ENCODE measurements at places on chromosomes 4 and X.
A peak's percentile ranks its signal among the peaks of the same experiment; 100 is the strongest.

- DNase-seq, result no peak
Observed at GRCh38 chr4:54493862-54494261, 163.9 kb upstream of the KIT start.

- no peak for DNase-seq
Observed at GRCh38 chr4:54661686-54662085, 3.9 kb downstream of the KIT start.

GRCh38 chr4:146255874-146256273 lies 41.5 kb downstream of the REELD1 start:
- no peak for DNase-seq

GRCh38 chr4:31193521-31193920 lies 473.4 kb downstream of the PCDH7 start:
- DNase-seq, result peak; percentile 20

- peak; percentile 54 for DNase-seq
Observed at GRCh38 chrX:9995855-9996339, 28.7 kb downstream of the CLDN34 start.

DNA sequence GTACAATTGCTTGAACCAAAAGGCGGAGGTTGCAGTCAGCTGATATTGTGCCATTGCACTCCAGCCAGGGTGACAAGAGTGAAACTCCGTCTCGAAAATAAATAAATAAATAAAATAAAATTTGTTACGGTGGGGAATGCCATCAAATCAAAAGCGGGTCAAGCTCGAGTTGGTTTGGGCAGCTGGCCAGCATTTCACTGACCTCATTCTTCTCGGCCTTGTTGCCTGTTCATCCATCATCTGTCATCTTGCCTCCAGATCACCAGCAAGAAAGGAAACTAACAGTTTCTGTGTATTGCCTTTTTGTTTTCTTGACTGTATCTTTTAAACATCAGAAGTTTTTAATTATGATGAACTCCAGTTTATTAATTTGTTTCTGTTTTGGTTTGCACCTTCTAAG lies 31.5 kb upstream of the KLHL2 start:
- DNase-seq, result no peak

DNA sequence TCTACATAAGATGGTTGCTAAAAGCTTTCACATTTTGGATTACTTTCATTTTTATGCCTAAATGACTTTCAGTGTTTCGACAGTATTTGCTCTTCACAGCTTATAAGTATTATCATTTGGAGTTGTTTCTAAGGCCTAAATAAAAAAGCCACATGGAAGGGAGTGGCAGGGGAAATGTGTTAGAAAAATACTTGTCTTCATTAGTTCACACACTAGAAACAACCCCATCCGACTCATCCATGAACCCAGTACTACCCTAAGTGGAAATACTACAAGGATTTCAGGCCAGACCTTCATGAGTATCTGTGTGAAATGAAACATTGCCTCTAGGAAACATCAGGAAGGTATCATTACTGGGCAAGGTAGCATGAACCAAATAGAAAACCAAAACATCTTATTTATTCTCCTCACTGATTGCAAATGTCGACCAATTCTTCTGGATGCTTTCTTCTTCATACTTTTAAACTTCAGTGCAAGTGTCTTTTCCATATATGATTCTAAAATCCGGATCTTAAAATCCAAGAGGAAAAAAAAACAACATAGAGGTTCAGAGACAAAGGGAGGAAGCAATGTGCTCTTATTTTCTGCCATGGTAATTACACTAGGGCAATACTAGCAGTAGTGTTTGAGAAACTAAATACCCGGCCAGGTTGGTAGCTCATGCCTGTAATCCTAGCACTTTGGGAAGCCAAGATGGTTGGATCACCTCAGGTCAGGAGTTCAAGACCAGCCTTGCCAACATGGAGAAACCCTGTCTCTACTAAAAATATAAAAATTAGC lies 349.4 kb downstream of the ARHGAP24 start:
- DNase-seq, result no peak

GRCh38 chr4:112636688-112637551 lies at the start of the genes LARP7 and ZGRF1:
Gene LARP7, plus strand, starts transcription at chr4:112637143. Its CDS starts 7,527 bp downstream, at chr4:112644670.
Gene ZGRF1, minus strand, starts transcription at chr4:112636909. Its CDS starts 3,733 bp downstream, at chr4:112633176.
- DNase-seq, result peak; percentile 97

GRCh38 chr4:54395013-54395527 lies 166.0 kb downstream of the PDGFRA start:
- DNase-seq, result no peak

DNA sequence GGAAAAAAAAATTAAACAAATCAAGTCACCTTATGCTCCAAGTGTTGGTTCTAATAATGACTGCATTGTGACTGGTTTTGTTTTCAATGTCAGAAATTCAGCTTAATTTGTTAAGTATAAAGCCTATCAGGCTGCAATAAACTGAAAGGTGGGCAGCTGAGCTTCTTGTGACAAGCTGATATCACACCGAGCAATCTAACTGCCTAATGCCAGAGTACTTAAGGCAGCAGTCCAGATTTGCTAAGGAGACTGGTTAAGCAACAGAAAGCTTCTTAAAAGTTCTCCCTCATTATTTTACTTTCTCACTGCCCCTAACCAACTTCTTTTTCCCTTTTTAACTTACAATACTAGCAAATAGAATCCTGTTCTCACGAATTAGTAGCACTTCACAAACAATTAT lies 201.0 kb downstream of the MAB21L2 start:
- no peak for DNase-seq

- DNase-seq, result peak; percentile 56
Observed at GRCh38 chrX:23742174-23742696, 841 bp downstream of the ACOT9 start.

GRCh38 chr4:110615353-110616237 lies 7.3 kb downstream of the PITX2 start:
- DNase-seq, result no peak

- no peak for DNase-seq
Observed at GRCh38 chr4:151887031-151887815, 126.4 kb upstream of the GATB start.

DNA sequence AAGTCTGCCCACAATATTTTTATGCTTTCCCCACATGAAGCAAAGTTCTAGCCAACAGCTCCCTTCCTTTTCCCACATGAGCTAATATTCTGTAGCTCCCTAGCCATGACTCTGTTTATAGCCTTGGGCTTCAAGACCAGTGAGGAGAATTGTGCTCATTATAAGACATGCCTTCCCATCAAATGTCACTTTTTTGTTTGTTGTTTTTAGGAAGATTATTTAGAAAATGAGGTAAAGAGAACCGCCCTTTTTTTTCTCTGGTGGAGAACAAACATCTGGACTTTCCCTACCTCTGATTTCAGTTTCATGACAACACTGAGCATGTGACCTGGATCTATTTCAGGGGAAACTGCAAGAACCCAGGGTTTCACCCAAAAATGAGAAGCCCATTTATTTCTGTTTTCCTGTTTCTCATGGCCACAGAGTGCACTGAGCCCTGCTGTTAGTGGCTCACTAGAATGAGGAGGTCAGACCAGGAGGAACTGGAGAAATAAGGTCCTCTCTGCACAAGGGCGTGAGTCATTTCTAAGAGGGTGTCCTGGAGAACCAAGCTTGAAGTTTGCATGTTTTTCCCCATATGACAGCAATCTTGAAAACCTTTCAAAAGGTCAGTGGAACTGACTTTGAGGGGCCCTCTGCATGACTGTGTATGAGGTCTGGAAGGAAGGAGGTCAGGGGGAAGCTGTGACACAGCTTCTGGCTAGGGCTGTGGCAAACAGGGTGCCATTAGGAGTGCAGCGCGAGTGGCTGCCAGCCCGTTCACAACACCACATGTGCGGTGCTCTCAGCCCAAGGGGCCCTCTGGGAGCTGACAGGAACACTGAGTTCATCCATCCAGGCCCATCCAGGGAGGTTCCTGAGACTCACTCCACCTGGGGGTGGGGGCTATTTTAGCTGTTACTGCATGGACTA lies 55.2 kb downstream of the CHST7 start:
- no peak for DNase-seq

- DNase-seq, result no peak
Observed at GRCh38 chrX:77444545-77444944, 2.6 kb upstream of the FGF16 start.

- DNase-seq, result no peak
Observed at GRCh38 chrX:110983024-110983423, 113.0 kb upstream of the PAK3 start.

Measured in LoVo (cell line).